Amygdala (tissue), 56 donors: ENCODE measurements at places on chromosomes 7 and 10.

GRCh38 chr7:46569133-46569465 lies 648.0 kb upstream of the IGFBP3 start:
- no peak for DNase-seq

- no peak for DNase-seq
Measured at GRCh38 chr10:67668448-67668847, 27.5 kb downstream of the CTNNA3 start.

DNA sequence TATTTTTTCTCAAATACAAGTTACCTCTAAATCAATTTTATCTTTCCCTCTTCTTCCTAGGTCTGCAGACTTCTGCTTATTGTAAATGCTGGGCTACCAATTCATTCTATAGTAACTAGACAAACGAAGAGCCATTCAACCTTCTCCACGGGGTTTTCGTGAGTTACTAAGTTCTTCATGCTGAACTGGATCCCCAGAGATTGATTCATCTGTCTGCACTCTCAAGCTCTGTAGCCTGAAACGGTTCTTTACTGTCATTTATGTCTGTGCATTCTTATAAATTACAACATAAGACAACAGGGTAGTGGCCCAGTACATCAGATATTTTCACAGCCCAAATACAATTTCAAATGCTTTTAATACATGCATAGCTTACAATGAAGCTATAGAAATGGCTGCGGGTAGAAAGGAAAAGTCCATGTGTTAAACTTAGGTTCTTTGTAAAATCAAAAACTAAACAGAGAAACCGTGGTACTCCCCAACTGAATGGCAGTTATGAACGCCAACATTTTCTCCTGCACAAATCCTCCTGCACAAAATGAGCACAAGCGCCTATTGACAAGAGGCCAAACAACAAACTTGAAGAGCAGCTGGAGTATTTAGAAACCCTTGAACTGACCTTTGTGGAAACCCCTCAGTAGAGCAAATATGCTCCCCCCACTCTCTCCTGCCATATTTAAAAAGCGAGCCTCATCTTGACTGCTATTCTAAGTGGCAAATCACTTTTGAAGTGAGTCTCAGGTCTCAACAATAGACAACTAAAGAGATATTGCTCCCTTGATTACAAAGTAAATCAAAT lies 20.7 kb downstream of the LAMB1 start:
- DNase-seq: no peak

- no peak for DNase-seq
Measured at GRCh38 chr10:59126991-59127390, 49.5 kb upstream of the PHYHIPL start.

DNA sequence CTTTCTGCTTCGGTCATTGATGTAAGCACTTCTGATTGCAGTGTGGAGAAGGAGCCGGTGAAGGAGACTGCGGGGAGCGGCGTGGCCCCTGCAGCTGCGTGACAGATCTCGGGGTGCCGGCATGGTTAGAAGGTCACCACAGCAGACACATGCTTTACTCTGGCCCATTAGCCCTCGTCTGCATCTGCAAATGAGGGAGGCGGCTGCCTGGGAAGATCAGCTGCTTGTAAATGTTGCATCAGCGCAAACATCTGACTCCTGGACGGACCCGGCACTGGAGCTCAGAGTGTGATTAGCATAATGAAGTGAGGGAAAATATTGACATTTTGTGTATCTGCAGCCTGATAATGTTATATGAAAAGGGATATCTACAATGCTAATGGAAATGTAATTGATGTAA lies 30.5 kb upstream of the MNX1 start:
- no peak for DNase-seq

- no peak for DNase-seq
Measured at GRCh38 chr7:134692344-134692705, 45.7 kb downstream of the BPGM start.

DNA sequence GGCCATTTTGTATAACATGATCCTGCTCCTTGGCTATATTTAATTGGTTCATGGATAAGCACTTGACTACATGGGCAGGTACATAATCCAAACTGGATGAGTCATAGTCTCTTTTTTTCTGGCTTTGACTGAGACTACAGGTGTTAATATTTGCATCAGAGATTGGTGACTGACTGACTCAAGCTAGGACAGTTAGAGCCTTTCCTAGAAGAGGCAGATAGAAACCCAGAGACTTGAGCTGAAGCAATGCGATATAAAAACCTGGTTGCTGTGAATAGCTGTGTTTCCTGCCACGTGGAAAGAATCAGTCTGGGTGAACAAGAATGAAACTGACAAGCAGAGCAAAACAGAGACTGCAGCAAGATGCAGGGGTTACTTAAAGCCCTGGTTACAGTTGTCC lies 81.0 kb downstream of the SAMD9 start:
- DNase-seq: no peak

- no peak for DNase-seq
Measured at GRCh38 chr7:8371742-8372141, 61.7 kb upstream of the NXPH1 start.

DNA sequence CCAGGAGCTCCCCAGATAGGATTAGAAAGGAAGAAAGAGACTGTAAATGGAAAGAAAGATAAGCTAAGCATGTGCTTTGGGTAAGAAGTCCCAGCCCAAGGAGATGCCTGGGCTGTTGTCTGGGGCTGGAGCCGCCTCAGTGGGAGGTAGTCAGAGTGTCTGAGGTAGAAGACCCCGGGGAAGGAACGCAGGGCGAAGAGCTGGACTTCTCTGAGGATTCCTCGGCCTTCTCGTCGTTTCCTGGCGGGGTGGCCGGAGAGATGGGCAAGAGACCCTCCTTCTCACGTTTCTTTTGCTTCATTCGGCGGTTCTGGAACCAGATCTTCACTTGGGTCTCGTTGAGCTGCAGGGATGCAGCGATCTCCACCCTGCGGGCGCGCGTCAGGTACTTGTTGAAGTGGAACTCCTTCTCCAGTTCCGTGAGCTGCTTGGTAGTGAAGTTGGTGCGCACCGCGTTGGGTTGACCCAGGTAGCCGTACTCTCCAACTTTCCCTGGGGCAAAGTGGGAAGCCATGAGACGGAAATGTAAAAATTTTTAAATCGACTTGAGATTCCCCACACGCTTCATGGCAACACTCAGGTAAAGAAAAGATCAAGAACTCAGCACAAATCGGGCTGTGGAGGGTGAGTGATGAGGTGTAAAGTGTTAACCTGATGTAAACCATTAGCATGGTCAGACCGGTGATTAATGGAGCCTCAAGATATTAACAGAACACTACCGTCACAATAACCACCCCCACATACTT lies 1.3 kb downstream of the HOXA1 start:
- no peak for DNase-seq

DNA sequence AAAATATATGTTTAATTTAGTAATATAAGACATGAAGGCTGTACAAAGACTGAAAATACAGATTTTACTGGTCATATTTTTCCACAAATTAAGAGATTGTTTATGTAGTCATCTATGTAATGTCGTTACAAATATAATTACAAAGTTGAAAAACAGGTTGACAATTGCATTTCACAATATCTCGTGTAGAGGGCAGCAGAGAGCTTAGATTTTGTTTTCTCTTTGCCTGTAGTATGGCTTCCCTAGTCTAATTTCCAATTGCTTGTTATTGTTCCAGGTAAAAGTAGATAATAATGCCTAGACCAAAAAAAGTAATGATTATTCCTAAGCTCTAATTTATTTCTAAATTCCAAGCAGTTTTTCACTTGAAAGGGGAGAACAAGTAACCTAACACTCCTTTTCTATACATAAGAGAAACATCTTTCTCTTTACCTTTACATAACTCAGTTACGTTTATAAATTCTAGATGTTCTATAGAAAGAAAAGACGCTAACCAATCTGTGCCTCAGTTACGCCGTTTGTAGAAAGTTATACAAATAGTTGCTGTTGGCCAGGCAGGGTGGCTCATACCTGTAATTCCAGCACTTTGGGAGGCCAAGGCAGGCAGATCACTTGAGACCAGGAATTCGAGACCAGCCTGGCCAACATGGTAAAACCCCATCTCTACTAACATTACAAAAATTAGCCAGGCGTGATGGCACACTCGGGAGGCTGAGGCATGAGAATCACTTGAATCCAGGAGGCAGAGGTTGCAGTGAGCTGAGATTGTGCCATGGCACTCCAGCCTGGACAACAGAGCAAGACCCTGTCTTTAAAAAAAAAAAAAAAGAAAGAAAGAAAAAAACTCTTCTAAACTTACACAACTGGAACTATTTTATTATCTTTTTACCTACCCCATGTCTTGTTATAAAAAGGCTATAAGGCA lies 30.0 kb downstream of the NET1 start:
- DNase-seq: no peak

- no peak for DNase-seq
Measured at GRCh38 chr7:36114355-36114754, 38.7 kb upstream of the EEPD1 start.

- no peak for DNase-seq
Measured at GRCh38 chr10:17077346-17077781, 52.2 kb downstream of the CUBN start.

DNA sequence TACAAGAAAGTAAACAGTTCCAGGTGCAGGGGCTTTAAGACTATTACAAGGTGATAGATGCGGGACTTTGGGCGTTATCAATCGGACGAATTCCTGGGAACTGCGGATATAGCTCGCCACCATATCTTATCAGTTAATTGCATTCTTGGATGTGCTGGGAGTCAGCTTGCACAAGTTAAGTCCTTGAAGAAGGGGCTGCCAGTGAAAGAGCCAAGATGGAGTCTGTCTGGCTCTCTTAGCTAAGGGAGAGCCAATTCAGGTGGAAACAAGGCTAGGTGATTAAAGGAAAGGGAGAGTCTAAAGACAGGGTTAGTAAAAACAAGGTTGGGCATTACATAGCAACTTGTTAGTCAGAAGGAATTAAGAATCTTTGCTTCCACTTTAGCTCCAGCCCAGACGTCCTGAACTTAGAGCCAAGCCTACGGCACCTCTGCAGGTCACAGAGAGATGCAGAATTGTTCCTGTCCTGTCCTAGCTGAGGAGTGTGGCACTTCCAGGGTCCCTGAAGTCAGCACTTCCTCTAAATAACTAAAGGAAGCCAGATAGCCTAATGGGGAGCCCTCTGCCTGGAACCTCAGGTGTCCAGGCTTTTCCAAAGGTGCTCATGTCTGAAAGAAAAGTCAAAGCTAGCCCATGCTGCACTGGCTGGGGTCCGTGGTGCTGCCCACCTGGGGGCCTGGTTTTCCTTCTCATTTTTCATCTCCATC lies 17.3 kb downstream of the ZC3HAV1 start:
- DNase-seq: no peak

DNA sequence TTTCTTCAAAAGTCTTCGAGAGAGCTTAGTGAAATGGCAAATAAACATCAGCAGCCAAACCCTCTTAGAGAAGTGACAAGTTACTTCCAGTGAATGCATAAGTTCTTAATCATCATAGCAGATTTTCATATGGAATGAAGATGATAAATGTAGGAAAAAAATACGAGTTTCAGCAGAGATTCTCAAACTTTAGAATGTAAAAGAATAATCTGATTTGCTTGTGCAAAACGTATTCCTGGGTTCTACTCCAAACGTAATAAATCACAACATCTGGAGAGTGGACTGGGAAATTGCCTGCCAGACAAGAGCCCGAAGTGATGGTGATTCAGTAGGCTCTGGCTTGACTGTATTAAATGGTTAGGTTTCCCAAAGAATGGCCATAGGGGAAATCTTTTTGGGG lies 62.2 kb downstream of the AKR1E2 start:
- no peak for DNase-seq

DNA sequence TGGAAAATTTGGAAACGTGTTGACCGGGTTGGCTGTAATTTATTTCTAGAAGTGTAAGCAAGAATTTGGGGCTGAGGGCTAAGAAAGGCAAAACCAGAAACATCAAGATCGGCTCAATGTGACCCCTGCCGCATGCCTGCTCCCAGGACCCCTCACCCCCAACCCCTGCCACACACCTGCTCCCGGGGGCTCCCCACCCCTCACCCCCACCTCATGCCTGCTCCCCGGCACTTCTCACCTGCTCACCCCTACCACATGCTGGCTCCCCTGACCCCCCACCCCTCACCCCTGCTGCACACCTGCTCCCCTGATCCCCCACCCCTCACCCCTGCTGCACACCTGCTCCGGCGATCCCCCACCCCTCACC lies 19.0 kb upstream of the CFAP46 start:
- DNase-seq: no peak

GRCh38 chr10:129675027-129675769 lies 208.2 kb downstream of the MGMT start:
- no peak for DNase-seq

DNA sequence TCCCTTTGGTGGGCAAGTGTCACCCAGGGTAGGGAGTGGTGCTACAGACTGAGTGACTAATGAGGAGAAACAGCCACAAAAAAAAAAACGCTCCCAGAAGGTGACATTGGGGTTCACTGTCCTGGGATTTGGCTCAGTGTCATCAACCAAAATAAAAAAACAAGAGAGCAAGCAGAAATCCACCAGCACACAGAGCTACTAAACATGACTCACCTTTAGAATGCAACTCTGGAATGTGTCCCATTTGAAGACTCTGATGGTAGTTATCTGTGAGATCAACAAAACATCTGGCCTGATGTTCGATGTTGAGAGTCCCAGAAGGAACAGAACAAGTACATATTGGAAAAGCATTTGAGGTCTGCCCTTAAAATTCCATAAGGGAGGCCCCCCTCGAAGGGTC lies 200.3 kb upstream of the LYZL2 start:
- DNase-seq: no peak
